ENCODE measurements at places on chromosomes 7 and 10.

DNA sequence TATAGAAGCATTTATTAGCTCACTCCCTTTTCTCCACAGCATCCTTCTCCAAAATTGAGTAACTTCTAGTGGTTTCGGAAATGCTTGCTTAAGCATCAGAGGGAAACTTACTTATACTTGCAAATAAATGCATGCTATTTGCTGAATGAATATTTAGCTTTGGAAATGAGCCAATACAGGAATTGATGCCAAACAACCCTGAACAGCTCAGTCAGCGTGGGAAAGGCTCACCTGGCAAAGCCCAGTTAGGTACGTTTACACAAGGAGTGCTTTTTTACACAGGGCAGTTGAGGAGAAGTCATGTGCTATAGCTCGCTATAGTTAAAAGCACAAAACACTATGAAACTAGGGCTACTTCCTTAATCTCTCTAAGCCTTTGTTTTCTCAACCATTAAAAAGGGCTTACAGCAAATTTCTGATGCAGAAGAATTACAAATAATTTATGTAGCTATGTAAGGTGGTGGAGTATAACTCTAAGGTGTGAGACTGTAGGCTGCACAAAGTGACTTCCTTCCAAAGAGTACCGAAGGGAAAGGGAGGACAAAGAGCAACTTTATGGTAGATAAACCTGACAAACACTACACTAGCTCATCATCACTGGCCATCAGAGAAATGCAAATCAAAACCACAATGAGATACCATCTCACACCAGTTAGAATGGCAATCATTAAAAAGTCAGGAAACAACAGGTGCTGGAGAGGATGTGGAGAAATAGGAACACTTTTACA lies 498.2 kb downstream of the PHTF2 start:
- no peak for DNase-seq

DNA sequence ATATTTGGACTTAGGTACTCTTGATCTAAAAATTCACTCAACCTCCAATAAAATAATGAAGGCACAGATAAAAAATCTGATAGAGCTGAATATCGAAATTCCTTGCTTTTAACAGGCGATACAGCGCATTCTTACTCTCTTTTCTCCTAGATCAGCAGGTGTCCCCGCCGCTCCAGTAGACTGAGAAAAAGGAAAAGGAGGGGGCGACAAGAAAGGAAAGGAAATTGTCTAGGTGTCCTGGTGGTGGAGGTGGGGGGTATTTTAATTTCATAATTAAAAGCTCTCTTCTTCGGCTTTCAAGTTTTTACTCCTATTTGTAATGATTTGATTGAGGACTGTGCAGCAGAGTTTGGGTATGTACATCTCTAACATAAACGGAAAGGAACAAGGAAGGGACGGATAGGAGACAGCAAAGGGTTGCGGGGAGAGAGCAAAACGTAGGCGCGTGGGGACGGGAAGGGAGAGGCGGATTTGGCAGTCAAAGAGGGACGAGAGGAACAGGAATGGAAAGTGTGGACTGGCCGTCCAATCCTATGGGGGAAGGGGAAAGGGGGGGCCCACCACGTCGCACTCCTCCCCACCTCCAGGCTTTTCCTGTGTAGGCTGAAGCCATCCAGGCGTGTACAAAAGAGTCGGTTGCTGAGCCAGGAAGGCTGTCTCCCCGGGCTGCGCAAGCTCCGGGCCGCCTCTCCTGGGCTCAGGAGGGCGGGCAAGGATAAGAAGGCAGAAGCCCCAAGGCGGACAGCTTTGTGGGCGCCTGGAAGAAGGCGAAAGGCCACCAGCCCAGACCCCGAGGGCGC lies 875 bp upstream of the HECTD2 start:
- no peak for DNase-seq

DNA sequence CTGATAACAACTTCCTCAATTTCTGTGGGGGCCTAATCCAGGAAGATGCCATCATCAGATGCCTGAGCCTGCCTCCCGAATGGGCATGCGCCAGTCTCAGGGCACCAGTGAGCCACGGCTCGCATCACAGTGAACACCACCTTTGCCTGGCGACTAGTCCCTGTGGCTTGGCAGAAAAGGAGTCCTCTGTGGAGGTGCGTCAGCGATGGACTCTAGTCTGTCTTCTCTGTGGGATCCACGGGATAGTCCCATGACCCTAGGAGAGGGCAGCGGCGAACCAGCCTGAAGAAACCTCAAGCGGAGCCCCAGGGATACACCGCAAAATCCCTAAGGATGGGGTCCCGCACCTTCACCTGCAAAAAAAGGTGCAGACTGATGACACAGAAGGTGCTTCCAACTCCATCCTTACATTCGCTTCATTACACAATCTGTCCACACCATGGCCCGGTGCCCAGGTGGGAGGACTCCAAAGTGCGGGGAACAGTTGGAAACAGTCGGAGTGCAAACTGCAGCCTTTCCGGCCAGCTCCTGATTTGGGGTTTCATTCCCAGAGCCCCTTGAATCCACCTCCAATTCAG lies 35.1 kb upstream of the ZNF273 start:
- DNase-seq, result no peak

- DNase-seq, result no peak
Measured at GRCh38 chr10:86127274-86127819, 239.2 kb downstream of the GRID1 start.

- DNase-seq, result no peak
Measured at GRCh38 chr7:100266576-100267354, 40.7 kb upstream of the SPDYE3 start.

- DNase-seq, result no peak
Measured at GRCh38 chr10:62562101-62562500, 187.9 kb downstream of the ZNF365 start.

DNA sequence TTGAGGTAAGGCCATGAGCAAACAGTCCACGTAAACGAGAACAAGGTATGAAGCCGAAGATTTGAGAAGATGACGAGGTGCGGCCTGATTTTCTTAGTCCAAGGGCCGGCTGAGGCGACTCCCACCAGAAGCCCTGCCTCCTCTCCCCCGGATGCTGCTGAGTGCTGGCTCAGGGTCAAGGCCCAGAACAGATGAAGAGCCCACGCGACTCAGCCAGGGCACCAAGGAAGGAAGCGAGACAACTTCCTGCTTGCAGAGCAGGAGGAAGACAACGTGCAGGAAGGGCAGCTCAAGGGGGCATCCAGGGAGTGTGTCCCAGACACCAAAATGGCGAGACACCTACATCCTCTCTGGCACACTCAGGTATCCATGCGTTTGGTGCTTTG lies 99.5 kb downstream of the CYTH3 start:
- no peak for DNase-seq
